CD4-positive, alpha-beta T cell (primary cell): ENCODE measurements at places on chromosomes 6 and 20. TPM values are rescaled to one million over a fixed set of nuclear protein-coding genes. Genes with fewer than 3 reads are reported as not detected.

Gene RSPO3
- not detected for total RNA-seq

GRCh38 chr6:32444433-32444832 lies 4.7 kb downstream of the HLA-DRA start:
- H3K4me1 ChIP-seq, result peaks cover 4% of the 10 kb centered on the region
- no peak overlapping the region for H3K27ac ChIP-seq
- DNase-seq, result no peak
- no peaks in the 10 kb centered on the region for H3K27me3 ChIP-seq

GRCh38 chr6:75735491-75736186 lies 13.4 kb upstream of the MYO6 start:
- no peaks in the 10 kb centered on the region for H3K4me1 ChIP-seq
- H3K27me3 ChIP-seq, result no peaks in the 10 kb centered on the region
- no peak overlapping the region for H3K4me3 ChIP-seq
- H3K27ac ChIP-seq, result no peak overlapping the region
- H3K36me3 ChIP-seq, result no peaks in the 10 kb centered on the region

DNA sequence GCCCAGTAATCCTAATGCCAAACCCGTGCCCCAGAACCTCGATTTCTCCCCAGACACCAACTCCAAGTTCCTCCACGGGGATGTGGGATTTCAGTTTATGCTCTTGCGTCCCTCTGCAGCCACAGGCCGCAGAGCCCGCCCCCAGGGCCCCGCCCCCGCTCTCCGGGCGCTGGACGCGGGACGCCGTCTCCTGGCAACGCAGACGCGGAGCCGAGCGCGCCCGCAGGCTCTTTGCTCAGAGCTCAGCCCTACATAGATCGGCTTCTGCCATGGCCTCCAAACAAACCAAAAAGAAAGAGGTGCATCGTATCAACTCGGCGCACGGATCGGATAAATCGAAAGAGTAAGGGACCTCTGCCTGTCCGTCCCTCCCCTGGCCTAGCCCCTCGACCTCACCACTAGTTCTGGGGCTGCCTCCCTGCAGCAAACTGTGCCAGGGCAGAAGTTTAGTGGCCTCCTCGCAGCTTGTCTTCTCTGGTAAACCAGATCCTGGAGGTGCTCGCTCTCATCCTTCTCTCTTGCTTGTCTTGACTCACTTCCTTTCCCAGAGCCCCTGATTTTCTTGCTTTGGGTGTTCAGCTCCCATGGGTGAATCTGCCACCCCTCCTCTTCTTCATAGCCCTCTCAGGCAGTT lies at the start of gene ADGB:
ADGB (plus strand) TSS at position 201 of the 634 bp plus-strand sequence; CDS start at position 270, 69 bp downstream.
- H3K4me1 ChIP-seq, result peaks cover 3% of the 10 kb centered on the region
- H3K4me3 ChIP-seq, result no peak within 1 kb of the TSS
- H3K27me3 ChIP-seq, result peaks cover 5% of the 10 kb centered on the region
- no peaks in the 10 kb centered on the region for H3K36me3 ChIP-seq
- no peak within 1 kb of the TSS for H3K27ac ChIP-seq
- no peak for DNase-seq

DNA sequence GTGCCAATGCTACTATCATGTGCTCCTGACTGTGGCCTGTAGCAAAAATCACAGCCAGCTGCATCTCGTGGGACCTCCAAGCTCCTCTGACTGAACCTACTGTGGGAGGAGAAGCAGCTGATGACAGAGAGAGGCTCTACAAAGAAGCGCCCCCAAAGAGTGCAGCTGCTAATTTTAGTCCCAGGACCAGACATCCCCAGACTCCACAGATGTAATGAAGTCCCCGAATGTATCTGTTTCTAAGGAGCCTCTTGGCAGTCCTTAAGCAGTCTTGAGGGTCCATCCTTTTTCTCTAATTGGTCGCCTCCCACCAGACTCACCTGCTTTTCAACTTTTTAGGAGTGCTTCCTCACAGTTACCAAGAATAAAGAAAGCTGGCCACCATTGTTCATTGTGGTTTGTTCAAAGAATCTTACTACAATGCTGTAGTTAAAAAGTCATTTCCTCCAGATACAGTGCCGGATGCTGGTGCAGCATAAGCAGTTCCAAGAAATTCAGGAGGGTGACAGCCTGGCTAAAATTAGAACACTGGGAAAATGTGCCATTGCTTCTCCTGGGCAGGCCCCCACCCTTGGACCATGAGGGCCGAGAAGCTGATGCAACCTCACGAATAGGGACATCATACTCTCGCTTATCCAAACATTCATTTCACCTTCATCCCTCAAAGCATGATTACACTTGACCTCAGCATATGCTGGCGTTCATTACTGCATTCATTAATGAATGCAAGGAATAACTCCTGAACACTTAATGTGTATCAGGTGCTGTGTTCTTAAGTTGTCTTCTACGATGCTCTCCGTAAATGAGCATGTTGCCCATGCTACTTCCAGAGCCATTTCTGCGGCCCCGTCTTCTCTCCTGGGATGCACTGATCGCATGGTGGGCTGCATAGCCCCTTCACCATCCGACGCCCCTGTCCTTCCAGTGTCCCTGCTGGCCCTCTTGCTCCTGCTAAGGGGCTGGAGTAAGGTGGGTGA lies 66.4 kb downstream of the LY86 start:
- no peaks in the 10 kb centered on the region for H3K36me3 ChIP-seq
- no peak for DNase-seq
- H3K4me3 ChIP-seq, result no peak overlapping the region
- H3K4me1 ChIP-seq, result peaks cover 37% of the 10 kb centered on the region
- H3K27me3 ChIP-seq, result no peaks in the 10 kb centered on the region

- H3K4me1 ChIP-seq, result no peaks in the 10 kb centered on the region
- no peaks in the 10 kb centered on the region for H3K27me3 ChIP-seq
- H3K4me3 ChIP-seq, result no peak overlapping the region
- DNase-seq, result no peak
- no peaks in the 10 kb centered on the region for H3K36me3 ChIP-seq
Measured at GRCh38 chr6:82415820-82416219, 52.2 kb downstream of the TPBG start.

- H3K4me3 ChIP-seq, result no peak overlapping the region
- H3K27ac ChIP-seq, result no peak overlapping the region
- H3K36me3 ChIP-seq, result no peaks in the 10 kb centered on the region
- no peak for DNase-seq
- H3K27me3 ChIP-seq, result no peaks in the 10 kb centered on the region
- no peaks in the 10 kb centered on the region for H3K4me1 ChIP-seq
Measured at GRCh38 chr6:140058863-140059262, 684.4 kb upstream of the CITED2 start.

Gene DUSP15
- not detected for total RNA-seq

DNA sequence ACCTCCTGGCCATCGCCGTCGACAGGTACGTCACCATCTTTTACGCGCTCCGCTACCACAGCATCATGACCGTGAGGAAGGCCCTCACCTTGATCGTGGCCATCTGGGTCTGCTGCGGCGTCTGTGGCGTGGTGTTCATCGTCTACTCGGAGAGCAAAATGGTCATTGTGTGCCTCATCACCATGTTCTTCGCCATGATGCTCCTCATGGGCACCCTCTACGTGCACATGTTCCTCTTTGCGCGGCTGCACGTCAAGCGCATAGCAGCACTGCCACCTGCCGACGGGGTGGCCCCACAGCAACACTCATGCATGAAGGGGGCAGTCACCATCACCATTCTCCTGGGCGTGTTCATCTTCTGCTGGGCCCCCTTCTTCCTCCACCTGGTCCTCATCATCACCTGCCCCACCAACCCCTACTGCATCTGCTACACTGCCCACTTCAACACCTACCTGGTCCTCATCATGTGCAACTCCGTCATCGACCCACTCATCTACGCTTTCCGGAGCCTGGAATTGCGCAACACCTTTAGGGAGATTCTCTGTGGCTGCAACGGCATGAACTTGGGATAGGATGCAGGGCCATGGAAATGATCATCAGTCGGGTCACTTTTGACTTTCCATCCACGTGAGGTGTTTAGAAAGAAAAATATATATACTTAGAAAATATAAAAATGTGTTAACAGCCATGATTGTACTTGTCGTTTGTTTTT lies 868 bp downstream of the MC3R start:
- H3K27me3 ChIP-seq, result peaks cover 18% of the 10 kb centered on the region
- H3K4me1 ChIP-seq, result no peaks in the 10 kb centered on the region
- no peaks in the 10 kb centered on the region for H3K36me3 ChIP-seq
- no peak overlapping the region for H3K4me3 ChIP-seq

DNA sequence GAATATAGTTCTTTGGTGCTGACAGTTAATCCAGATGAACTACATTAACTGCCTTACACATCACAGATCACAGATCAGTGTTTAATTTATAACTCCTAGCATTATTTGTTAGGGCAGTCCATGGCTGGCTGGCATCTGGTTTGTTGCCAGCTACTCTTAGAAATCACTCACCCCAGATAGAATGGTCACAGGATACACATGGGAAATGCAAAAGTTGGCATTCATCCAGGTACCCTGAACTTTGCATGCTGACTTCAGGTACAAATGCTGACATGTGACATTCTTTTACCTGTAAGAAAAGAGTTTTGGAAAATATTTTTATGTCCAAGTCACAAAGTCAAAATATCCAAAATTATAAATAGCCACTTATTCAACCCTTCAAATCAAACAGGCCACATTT lies 20.2 kb downstream of the FBXL4 start:
- no peaks in the 10 kb centered on the region for H3K27me3 ChIP-seq
- H3K36me3 ChIP-seq, result peaks cover 11% of the 10 kb centered on the region
- no peak overlapping the region for H3K4me3 ChIP-seq
- no peak overlapping the region for H3K27ac ChIP-seq
- H3K4me1 ChIP-seq, result no peaks in the 10 kb centered on the region

DNA sequence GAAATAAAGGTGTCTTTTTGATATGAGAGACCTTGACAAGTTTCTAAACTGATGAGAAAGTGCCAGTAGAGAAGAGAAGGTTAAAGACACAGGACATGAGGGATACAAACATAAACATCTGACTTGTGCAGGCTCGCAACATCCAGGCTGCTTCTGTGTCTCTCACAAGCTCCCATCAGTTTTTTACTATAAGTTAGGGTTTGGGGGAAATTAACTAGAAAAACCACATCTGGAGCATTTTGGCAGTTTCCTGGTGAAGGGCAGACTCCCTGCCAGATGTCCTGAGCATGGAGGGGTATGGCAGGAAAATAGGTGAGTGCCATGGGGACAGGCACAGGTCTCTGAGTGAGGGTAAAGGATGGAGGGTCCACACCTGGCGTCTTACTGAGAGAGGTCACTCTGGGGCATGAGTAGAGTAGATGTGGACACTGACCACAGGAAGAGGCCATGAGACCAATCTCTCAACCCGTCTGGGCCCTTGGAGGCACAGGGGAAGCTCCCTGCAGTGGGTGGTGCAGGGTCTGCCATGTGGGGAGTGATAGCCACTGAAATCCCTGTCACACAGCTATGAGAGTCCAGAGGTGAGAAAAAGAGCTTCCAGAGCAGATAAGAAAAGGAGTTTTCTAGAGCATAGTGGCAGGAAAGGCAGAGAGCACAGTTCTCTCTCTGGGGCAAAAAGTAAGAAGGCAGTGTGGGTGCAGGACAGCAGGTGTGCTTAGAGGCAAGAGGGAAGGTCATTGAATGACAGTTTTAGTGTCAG lies 193.3 kb upstream of the SYNDIG1 start:
- H3K27me3 ChIP-seq, result peaks cover 4% of the 10 kb centered on the region
- H3K4me3 ChIP-seq, result no peak overlapping the region
- no peaks in the 10 kb centered on the region for H3K4me1 ChIP-seq
- H3K36me3 ChIP-seq, result no peaks in the 10 kb centered on the region
- DNase-seq, result no peak

- no peak overlapping the region for H3K4me3 ChIP-seq
- peaks cover 32% of the 10 kb centered on the region for H3K27me3 ChIP-seq
- peaks cover 33% of the 10 kb centered on the region for H3K4me1 ChIP-seq
- DNase-seq, result peak; percentile 53
- H3K36me3 ChIP-seq, result no peaks in the 10 kb centered on the region
- no peak overlapping the region for H3K27ac ChIP-seq
Measured at GRCh38 chr20:63497946-63498935, 642 bp downstream of the EEF1A2 start.

Gene GPLD1
- 0.66 TPM for total RNA-seq

GRCh38 chr6:151240036-151240685 lies 394 bp downstream of the AKAP12 start:
- peaks cover 32% of the 10 kb centered on the region for H3K27me3 ChIP-seq
- no peaks in the 10 kb centered on the region for H3K36me3 ChIP-seq
- no peak for DNase-seq
- peaks cover 12% of the 10 kb centered on the region for H3K4me1 ChIP-seq

DNA sequence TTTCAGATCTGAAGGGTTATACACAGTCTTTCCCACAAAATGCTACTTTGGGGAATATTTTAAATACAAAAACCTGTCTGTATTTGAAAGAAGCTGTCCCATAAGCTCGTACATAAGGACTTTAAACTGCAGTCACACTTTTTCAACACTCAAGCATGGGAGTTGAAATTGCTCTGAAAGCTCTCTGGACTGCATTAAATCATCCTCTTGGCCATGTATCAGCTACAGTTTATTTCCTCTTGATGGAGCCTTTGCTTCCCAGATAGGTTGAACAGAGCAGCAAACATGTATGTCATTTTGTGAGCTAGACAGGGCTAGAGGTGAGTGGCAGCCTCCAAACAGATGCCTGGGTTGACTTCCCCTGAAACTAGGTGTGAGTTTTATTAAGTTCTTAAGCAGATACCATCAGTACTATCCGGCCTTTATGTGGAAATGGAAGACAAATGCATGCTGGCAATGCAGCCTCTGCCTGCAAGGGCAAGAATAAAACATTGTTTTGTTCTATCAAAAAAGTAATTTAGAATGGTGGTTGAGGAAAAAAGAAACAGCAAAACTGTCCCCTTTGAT lies 105.9 kb upstream of the ENPP5 start:
- no peaks in the 10 kb centered on the region for H3K36me3 ChIP-seq
- no peak for DNase-seq
- H3K4me3 ChIP-seq, result no peak overlapping the region
- H3K27me3 ChIP-seq, result no peaks in the 10 kb centered on the region
- no peaks in the 10 kb centered on the region for H3K4me1 ChIP-seq

DNA sequence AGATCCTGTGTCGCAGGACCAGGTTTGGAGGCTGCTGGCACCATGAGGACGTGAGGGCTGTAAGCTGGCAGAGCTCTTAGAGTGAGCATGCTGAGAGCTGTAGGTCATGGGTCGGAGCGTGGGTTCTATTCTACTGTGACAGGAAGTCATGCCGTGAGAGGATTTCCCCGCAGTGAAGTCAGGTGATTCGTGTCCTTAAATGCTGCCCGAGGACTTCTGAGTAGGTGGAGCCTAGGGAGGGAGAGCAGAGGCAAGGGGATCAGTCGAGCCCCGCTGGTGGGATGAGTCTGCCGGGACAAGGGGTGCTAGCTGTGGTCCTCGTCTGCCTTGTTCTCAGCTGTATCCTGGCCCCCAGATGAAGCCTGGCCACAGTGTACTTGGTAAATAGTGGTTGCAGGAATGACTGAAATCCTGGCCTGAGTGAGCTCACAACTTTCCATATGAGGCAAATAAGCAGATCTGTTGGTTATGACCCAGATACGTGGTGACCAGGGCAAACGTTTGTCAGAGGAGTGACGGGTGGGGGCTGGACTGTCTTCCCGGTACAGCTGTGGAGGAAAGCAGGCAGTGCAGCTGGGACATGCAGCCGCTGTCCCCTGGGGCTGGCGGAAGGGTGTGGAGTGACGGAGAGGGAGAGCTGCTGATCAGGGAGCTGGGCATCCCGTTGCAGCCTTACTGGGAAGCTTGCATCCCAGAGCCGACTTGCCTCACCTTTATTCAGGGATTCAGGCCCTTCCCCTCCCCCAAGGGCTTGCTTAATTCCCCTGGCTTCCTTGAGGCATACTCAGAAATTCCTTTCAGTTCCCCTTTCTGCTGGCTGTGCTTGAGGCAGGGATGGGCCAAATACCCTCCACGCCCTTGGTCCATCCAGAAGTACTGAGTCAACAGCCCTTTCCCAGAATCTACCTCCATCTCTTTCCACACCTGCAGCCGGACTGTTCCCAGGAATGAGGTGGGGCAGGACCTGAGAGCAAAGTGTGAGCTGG lies 250.9 kb upstream of the RREB1 start:
- no peak overlapping the region for H3K27ac ChIP-seq
- H3K4me3 ChIP-seq, result peak overlapping the region; percentile 37
- DNase-seq, result peak; percentile 5
- peaks cover 12% of the 10 kb centered on the region for H3K4me1 ChIP-seq
